ENCODE measurements at places on chromosomes 1 and 21. TPM values are rescaled to one million over a fixed set of nuclear protein-coding genes. Genes with fewer than 3 reads are reported as not detected.

The PHLDA3 gene
- 35.6 TPM for total RNA-seq

The ZBTB8A gene
- 9.6 TPM for total RNA-seq

The MR1 gene
- total RNA-seq = 1.1 TPM

The TNN gene
- total RNA-seq = not detected

The RPE65 gene
- total RNA-seq = not detected

The ASTN1 gene
- total RNA-seq = not detected

The RGSL1 gene
- total RNA-seq = not detected

The CDC20 gene
- 170 TPM for total RNA-seq

The ACP6 gene
- 9.4 TPM for total RNA-seq

The LRRC53 gene
- not detected for total RNA-seq

The C1orf226 gene
- 4.2 TPM for total RNA-seq

The RUNX3 gene
- total RNA-seq = not detected

The SUSD4 gene
- not detected for total RNA-seq

The CHRM3 gene
- total RNA-seq = not detected

The KDF1 gene
- total RNA-seq = not detected

The TNFRSF9 gene
- total RNA-seq = 0.22 TPM

The GUCA2A gene
- not detected for total RNA-seq

The IRF6 gene
- total RNA-seq = 42.0 TPM

The CNKSR1 gene
- not detected for total RNA-seq

The AMY1B gene
- total RNA-seq = not detected

The SLC30A2 gene
- total RNA-seq = not detected

The S100A5 gene
- total RNA-seq = not detected

The TFF2 gene
- not detected for total RNA-seq

The CD5L gene
- not detected for total RNA-seq

The CCDC185 gene
- total RNA-seq = not detected

The MATN1 gene
- total RNA-seq = not detected

The CFAP45 gene
- total RNA-seq = 2.1 TPM

The EPHB2 gene
- 69.1 TPM for total RNA-seq

The SPRR2A gene
- not detected for total RNA-seq

The LHX4 gene
- total RNA-seq = not detected

The ACKR1 gene
- 0.15 TPM for total RNA-seq

The NEK2 gene
- 20.3 TPM for total RNA-seq

The AGT gene
- total RNA-seq = not detected

The SPRR2B gene
- total RNA-seq = not detected

The EXTL1 gene
- not detected for total RNA-seq

All from endothelial cell of umbilical vein (primary cell).